ENCODE measurements at places on chromosomes 16 and 17.

DNA sequence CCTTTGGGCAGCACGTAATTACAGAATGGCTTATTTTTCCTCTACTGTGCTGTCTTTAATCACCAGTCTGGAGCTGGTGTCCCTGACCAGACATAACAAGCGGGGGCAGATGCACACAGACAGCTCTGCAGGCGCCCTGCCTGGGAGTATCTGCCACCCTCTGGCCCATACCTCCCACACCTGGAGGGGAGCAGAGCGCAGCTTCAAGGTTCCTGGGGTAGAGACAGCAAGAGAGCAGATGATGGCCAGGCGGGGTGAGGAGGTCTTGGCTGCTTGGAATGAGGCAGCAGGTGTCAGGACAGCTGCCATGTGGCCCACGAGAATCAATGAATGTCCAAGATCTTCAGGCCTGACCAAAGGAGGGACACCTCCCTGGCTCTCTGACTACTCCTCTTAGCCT lies 23.8 kb downstream of the TMEM94 start:
- DNase-seq = no peak

- peak; percentile 43 for DNase-seq
These were observed 7.7 kb downstream of the HAPSTR1 start for GRCh38 chr16:9099131-9099625.

- DNase-seq = no peak
These were observed 54.2 kb downstream of the SNX20 start for GRCh38 chr16:50626868-50627267.

DNA sequence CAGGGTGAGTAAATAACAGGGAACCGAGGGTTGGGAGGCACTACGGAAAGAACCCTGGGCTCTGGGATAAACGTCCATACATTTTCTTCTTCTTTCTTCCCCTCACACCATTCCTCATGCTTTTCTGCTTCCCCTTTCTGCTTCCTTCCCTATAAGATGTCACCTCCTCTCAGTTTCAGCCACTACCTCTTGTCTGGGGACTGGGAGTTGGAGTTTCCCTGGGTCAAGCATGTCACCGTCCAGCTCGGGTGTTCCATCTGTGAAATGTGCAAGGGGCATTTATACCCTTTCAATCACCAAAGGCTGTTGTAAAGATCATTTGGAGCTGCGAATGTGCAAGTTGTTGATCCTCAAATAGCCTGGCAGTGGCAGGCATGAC lies 17.5 kb upstream of the CCL22 start:
- no peak for DNase-seq

Measured in activated CD4-positive, alpha-beta T cell treated with anti-CD3 and anti-CD28 coated beads for 48 hours (primary cell).